ENCODE measurements at places on chromosomes 13 and 19.

- DNase-seq: no peak
Observed at GRCh38 chr13:41780715-41781706, 179.9 kb downstream of the VWA8 start.

DNA sequence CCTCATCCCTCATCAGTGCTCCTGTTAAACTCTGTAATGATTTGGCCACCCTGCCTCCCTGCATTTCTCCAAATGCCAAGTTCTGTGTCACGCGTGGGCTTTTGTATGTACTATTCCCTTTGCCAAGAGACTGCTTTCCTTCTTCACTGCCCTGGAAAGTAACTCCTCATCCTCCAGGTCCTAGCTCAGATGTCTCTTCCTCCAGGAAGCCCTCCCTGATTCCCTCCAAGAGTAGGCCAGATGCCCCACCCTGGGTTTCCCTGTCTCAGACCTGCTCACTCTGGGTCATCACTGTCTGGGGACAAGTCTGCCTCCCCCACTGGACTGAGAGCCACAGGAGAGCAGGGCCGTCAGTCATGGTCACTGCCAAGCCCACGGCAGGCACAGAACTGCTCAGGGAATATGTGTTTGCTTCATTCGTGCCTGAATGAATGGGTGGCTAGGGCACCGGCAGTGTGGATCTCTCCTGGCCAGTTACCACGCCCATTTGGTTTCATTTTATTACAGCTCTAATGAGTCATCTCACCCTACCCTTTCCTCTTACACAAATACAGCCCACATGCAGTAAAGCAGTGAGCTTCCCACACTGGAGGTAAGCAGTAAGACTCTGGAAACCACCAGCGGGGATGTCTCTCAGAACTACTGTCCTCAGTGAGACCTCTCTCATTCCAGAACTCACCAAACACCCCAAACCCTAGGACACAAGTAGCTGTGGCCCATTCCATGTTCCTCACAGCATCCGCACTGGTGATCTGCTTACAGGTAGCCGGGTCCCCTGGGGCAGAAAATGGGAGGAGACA, 12.1 kb upstream of the GPR4 start:
- DNase-seq: peak; percentile 26

DNA sequence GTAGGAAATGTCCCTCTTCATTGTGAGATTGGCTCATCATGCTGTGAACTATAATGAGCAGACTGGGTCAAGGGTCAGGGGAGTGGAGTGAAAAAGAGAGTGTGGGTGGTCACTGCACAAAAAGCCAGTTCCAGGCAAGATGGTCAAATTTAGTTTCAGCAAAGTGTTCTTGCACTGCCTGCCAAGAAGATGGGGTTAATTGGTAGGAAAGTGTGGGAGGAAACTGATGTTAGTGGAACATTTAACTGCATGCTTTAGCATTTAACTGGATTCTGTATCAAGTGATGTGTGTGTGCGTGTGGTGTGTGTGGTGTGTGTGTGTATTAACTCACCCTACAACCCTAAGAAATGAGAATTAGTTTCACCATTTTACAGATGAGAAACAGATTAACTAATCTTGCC, 131.6 kb downstream of the COG6 start:
- DNase-seq: no peak

DNA sequence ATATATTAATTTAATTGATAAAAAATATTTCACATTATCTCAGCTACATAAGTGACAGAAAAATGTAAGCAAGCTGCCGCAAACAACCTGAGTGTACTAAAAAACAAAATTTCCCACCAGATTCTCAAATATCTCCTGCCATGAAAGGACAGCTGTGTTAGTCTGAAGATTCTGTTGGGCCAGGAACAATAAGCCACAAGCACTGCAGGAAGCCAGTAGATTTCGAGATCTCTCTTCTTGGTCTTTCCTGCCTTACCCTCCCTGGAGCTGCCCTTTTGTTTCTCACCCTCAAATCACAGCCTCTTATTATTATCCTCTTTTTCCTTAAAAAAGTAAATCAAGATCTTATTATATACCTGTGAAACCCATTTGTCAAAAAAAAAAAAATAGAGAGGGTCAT, 165.6 kb downstream of the EFNB2 start:
- DNase-seq: no peak

GRCh38 chr19:947090-947706, 21.4 kb downstream of the ARID3A start:
- DNase-seq: no peak

DNA sequence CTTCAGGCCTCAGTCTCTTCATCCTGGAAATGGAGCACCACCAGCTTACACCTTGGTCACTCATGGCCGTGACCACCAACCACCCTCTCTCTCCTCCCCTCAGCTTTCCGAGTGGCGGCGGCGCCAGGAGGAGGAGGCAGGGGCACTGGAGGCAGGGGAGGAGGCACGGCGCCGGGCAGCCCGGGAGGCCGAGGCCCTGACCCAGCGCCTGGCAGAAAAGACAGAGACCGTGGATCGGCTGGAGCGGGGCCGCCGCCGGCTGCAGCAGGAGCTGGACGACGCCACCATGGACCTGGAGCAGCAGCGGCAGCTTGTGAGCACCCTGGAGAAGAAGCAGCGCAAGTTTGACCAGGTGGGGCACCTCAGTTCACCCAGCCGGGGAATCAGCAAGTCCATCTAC, 47.7 kb downstream of the KCNC3 start:
- DNase-seq: no peak

GRCh38 chr13:77811381-77811780, 107.2 kb downstream of the EDNRB start:
- no peak for DNase-seq

DNA sequence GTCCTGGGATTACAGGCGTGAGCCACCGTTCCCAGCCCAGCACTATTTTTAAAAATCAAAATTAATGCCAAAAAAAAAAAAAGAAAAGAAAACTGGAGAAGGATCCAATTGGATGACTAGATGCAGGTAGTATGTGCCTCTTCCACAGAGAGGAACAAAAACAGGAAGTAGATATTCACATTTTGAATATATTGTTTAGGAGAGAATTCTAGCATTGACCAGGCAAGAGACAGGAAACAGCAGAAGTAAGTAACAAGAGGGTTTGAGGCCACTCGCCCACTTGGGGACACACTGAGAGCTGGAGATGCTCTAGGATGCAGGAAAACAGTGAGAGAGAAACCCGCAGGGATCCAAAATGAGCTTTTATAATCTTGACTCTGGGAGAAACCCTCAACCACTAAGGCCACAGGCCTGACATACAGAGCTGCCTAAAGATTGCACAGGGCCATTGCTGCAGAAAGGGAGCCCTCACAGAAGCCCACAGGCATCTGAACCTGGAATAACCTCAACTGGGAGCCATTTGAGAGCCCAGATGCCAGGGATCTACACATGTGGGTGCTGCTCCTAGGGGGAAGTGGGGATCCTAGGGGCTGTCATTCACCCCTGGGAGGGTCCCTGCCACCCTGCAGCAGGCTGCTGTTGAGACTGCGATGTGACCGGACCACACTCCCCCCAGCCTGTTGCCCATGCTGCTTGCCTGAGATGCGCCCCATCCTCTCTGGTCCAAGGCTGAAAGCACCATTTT, 28.2 kb downstream of the IGFL2 start:
- DNase-seq: no peak

DNA sequence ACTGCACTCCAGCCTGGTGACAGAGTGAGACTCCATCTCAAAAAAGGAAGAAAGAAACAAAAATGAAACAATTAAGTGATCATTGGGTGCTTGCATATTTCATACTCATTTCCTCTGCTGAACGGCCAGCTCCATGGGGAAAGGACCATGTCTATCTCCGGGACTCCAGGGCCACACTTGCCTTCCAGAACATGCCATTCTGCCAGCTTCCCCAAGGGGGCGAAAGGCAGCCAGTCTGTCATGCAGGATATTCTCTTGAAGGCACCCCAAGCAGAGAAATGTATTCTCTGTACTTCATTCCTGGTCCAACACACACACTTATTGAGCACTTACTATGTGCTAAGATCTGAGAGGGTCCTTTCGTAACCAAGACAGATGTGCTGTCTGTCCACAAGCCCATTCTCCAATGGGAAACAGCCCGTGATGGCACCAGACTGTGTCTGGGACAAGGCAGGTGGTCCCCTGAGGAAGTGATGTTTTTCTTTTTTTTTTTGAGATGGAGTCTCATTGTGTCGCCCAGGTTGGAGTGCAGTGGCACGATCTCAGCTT, 10.2 kb upstream of the CARM1 start:
- DNase-seq: no peak

DNA sequence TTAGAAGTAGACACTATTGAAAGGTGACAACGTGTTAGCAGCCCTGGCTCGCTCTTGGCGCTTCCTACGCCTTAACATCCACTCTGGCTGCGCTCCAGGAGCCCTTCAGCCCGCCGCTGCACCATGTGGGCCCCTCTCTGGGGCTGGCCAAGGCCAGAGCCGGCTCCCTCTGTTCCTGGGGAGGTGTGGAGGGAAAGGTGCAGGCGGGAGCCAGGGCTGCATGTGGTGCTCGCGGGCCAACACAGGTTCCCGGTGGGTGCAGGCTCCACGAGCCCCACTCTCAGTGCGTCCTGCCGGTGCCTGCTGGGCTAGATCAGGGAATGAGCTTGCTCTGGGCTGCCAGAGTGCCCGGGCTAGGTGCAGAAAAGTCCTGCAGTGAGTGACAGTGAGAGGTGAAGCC, 1284.3 kb downstream of the OLFM4 start:
- DNase-seq: no peak

DNA sequence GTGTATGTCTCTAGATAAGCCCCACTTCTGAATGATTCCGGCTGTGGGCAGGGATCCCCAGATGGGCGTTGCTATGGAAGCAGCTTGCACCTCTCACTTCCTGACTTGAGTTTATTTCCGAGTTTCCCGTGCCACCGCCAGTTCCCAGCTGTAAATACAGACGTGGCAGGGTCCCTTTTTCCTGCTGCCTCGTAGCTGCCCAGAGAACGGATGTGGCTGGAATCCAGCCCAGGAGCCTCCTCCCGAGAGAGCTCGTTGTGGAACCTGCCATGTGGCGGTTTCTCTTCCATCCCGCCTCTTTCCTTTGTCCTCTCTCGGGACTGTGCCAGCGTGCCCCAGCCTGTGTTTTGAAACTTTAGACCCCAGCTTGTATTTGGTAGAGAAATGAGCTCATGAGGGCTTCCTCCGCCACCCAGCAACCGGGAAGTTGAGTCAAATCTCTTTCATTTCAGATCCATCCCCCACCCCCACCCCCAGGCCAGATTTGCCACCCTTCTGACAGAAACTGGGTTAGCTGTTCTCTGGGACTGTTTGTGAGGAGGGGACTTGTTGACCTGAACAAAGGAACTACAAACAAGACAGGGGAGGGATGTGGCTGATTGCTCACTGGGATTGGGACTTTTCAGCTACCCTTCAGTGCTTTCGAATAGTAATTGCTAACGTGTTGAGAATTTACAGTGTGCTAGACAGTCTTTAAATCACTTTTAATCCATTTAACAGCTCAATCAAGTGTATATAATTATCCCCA, 96.6 kb downstream of the SIPA1L3 start:
- peak; percentile 67 for DNase-seq

DNA sequence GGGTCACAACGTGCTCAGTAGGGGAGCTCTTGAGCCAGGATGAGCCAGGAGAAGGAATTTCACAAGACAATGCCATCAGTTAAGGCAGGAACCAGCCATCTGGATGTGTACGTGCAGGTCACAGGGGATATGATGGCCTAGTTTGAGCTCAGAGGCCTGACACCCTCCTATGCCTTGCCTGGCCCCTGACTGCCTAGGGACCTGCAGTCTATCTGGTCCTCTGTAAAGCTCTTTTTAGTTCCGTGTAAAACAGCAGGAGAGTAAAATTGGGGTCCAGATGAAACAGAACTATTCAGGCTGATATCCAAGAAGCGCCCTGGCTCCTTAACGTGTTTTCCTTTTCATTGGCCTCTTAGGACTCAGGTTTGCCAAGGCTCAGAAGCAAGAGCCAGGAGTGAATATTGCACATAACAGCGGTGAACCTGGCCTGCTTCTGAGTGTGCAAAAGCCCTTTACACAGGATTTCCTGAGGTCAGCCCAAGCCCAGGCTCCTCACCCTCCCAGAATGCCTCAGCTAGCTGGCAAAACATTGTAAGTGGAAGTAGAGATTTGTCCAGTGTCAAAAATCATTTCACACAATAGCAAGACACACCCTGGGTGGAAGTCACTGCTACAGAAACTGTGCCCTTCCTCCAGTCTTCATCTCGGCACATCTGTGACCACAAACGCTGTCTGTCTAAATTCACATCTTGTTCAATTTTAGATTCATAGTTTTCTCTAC, 777.2 kb downstream of the UQCRFS1 start:
- no peak for DNase-seq

- DNase-seq: no peak
Observed at GRCh38 chr19:33673996-33674625, 52.4 kb downstream of the CHST8 start.

- no peak for DNase-seq
Observed at GRCh38 chr19:32717496-32717895, 2.1 kb upstream of the TDRD12 start.

- DNase-seq: no peak
Observed at GRCh38 chr19:2719920-2720776, 1.0 kb downstream of the DIRAS1 start.

GRCh38 chr13:81757348-81757970, 1416.5 kb upstream of the SPRY2 start:
- DNase-seq: peak; percentile 18

DNA sequence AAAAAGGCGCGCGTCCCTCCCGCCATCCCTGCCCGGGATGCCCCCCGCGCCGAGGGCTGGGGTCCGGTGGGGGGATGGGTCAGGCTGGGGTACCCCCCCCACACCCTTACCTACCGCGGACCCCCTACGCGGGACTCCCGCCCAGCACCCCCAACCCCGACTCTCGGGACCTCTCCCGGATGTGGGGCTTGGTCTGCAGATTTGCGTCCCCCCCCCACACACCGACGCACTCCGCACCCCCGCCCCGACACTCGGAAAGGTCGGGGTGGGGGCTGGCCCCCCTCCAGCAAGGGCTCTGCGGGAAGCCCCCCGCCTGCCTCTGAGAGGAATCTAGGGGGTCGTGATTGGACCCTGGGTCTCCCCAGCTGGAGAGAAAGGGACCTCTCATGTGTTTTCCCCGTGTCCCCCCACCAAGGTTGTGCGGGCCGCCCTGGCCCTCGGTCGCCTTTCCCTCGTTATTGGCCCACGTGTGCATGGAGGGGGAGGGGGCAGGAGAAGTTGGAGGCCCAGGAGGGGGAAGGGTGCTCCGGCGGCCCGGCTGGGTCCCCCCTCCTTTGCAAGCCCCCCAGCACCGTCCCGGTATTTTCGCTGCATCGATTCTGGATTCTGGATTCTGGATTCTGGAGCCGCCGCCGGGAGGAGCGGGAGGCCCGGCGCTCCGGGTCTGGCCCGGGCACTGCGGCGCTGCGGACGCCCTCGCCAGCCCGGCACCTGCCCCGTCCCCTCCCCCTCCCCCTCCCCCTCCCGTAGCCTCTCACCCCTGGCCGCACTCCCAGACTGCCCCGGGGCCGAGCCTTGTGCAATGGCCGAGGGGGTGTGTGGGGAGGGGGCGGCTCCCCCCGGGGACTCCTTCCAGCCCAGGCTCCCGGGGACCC, 607 bp downstream of the NFIC start:
- peak; percentile 54 for DNase-seq

DNA sequence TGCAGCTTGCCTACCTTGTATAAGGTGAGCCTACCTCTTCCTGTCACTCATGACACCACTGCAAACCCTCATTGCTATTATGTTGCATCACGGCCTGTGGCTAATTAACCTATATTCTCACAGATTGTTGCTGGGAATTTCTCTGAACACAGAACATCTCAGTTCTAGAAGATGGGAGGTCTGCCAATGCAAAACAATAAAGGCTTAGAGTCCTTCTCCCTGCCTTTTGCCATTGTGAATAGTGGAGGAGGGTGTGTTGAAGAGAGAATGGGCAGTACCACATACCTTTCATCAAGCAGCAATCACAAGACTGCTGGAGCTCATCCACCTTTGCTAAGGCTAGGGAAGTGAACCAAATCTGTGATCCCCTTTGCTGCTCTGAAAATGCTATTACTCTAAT, 34.4 kb downstream of the WDFY2 start:
- no peak for DNase-seq
